ENCODE measurements at places on chromosomes 1 and 21.

- no peak for DNase-seq
Observed at GRCh38 chr1:66685265-66685664, 67.0 kb upstream of the DYNLT5 start.

DNA sequence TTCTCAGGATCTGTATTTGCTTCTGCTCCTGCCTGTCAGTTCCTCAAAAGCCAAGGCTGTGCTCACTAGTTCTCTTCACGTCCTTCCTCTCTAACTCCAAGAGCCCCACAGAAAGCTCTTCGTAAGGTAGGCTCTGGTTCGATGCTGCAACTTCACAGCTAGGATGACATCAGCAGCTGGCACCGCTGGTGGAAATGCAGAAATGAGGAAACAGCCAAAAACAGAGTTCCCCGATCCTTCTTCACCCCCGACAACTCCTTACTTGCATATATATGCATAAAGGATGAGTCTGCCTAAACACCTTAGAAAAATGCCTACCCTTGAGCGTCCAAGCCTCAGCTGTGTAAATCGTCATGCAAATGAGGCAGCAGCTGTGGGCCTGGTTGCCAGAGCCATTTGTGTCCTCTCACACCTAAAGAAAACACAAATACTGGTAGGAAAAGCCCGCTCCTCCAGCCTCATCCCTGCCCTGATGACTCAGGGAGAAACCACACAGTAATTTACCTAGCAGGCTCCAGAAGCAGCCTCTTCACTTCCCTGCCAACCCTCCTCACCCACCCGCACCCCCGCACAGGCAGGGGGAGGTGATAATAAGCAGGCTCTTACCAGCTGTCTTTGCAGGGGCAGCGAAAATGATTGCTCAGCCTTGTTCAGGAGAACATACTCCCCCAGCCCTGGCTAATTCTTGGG is 28.2 kb downstream of the BATF3 start:
- DNase-seq: no peak

DNA sequence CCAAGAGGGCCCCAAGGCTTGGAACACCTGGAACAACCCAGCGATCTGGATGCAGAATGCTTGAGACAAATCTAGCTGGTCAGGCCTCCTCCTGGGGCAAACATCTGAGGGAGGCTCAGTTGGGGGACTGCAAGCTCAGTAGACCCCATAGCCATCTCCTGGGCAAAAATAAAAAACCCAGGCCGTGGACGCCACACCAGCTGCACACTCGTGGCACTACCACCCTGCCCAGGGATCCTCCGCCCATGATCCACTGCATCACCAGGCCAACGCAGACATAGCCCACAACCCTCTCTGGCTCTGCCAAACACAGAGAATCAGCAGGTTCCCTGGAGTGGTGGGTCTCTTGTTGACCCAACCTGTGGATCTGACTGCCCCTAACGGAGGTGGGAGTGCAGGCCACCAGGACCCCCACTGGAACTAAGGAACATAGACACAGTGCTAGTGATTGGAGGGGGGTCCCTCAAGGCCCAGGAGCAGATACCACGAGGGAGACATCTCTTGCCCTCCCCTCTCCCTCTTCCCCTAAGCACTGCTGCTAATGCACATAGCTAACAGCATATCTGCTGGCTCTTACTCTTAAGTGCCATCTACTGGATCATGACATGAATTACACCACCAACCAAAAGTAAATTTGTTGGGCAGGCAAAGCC is 147.2 kb downstream of the CHD1L start:
- DNase-seq: peak; percentile 46

DNA sequence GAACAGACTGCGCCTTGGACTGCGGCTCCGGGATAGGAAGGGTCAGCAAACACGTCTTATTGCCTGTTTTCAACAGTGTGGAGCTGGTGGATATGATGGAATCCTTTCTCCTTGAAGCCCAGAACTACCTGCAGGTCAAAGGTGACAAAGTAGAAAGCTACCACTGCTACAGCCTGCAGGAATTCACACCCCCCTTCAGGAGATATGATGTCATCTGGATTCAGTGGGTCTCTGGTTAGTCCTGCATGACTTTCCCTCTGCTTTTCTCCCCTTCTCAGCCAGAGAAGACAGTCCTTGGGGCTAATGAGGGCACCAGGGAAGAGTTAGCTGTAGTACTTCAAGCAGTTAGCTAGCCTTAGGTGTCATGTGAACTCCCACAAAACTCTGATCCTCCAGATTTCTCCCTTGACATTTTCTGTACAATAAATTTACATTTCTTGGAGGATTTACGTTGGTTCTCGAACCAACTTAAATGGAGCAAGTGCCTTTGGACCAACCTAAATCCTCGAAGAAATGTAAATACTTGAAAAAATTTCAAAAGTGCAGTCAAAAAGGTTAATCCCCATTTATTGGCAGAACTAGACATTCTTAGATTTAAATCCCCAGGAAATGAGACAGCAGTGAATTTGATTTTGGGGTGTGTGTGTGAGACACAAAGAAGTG is 20.9 kb downstream of the NTMT2 start:
- DNase-seq: no peak

- no peak for DNase-seq
Observed at GRCh38 chr1:49576327-49576901, 447.3 kb downstream of the AGBL4 start.
